Natural killer cell treated with Interleukin-12 subunit alpha and Interleukin-12 subunit beta and Interleukin-15 and Interleukin-18, amount 100 ng/mL, for 72 hours (primary cell): ENCODE measurements at places on chromosomes 7 and 10.

GRCh38 chr7:75961218-75961617 lies 33.2 kb downstream of the TMEM120A start:
- DNase-seq = no peak

DNA sequence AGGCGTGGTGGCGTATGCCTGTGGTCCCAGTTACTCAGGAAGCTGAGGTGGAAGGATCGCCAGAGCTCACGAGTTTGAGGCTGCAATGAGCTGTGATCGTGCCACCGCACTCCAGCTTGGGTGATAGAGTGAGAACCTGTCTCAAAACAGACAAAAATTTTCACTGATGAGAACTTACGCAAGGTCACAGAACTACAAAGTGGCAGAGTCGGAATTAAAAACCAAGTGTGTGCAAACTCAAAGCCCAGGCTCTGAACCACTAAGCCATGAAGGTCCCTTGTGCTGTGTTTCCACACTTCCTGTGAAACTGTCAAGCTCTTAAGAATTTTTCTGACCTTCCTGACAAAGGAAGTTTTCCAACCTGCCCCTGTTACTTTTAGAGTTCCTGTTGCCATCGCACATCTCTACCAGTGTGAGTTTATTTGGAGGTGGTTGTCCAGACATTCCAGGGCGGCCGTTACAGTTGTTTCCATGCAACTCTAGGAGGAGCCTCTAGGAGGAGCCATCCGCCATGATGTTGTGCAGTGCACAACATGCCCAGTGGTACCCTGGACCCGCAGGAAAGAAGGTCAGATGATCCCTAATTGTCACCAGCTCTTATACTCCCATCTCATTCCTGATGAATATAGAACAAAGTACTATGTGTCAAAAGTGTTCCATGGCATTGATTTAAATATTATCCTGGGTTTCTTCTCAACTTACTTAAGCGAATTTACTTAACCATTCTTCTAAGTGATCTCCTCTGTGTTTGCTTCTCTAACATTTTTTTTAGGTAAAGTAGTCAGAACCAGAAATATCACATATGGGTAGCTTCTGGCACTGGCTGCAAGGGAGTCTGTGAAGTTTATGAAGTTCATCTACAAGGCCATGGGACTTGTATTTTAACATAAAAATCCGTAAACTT lies 49.0 kb upstream of the LYZL1 start:
- DNase-seq = no peak

GRCh38 chr10:44618910-44619309 lies 234.0 kb upstream of the CXCL12 start:
- DNase-seq = no peak

DNA sequence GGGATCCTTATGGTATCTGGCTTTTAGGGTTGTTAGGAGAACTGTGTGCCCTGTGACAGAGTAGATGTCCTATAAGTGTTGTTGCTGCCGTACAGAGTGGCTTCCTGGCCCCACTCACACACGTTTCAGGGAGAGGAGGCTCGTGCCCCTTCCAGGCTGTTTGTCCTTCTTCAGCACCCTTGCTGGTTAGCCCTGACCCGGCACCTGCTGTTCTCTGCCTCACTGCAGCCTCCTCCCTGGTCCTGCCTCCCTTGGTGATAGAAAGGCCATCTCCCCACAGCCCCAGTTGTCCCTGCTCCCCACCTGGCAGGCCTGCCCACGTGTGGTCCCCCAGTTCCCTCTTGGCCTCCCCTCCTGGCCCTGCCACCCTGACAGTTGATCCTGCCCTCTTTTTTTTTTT lies 2.3 kb downstream of the CLIP2 start:
- DNase-seq = no peak

DNA sequence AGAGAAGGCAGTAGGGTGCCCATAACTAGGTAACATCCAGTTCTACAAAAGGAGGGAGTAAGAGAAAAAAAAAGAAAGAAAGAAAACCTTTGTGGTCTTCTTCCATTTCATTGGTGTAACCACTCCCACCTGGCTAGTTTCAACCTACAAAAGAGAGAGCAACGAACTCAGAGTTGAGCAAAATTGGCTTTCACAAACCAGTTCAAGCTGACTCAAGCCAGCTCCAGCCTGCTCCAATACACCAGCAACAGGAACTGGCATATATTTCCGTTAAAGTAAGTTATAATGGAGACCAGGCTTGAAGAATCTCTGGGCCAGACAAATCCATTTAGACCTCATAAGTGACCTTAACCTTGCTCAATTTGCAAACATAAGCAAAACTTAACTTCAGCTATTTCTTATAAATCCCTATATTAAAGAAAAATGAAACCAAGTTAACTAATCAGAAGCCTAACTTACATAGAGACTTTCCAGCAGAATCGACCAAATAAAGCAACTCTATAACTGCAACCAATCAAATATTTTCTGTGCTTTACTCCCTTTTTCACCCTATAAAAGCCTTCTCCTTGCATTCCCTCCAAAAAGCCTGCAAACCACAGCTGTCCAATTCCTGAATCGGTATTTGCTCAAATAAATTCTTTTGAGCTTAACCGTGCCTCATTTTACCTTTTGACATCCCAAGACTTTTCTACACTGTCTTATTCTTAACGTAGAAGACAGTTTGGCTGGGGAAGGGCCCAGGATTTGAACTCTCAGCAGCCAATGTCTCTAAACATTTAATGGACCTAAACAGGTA lies 10.1 kb downstream of the ANKRD22 start:
- DNase-seq = no peak

GRCh38 chr10:72062382-72062781 lies 26.0 kb downstream of the SPOCK2 start:
- no peak for DNase-seq

- no peak for DNase-seq
Observed at GRCh38 chr10:114550756-114551635, 107.1 kb downstream of the ABLIM1 start.

DNA sequence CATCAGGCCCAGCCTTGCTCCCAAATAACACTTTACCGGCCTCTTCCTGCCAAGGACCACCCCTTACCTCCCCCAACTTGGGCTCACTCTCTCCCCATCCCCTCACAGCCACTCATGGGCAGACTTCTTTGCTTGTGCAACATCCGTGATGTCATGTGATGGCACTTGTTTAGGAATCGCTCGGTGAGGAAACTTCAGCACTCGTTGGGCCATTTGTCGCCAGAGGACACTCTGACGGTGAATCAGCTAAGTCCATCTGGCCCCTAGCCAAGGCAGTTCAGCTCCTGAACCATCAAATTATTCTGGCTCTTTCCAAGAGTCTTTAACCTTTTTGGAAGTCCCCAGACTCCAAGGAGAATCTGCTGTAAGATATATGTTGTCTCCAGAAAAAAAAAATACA lies 19.2 kb downstream of the BTBD16 start:
- no peak for DNase-seq

DNA sequence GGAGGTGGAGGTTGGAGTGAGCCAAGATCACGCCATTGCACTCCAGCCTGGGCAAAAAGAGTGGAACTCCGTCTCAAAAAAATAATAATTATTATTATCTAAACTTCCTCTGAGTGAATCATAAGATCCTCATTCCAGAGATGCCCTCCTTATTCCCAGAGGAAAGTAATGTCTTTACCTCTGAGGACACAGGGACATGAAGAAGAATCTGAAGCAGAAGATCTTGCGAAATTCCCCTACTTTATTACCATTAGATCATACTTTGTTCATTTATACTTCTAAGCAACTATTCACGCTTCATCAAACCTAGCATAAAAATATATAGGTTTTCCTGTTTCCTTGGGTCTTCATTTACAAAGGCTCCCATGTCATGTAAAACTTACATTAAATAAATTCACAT lies 143.1 kb downstream of the ETV1 start:
- DNase-seq = no peak

DNA sequence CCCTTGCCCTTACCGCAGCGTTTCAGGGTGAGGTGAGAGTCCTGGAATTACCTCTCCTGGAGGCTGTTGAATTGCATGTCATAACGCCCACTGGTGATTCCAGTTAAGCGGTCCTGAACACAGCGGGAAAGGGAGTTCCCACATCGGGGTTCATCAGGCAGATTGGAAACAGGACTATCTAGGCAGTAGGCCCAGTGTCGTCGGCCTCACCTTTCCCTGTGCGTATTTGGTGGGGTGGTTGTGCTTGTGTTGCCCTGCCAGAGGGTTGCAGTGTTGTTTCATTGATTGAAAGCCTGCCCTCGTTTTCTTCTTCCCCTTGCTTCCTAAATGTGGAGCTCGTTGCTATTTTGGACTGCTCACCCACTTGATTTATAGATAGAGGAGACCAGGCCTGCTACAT lies 10.6 kb upstream of the SUN1 start:
- no peak for DNase-seq

GRCh38 chr7:136555933-136556332 lies 312.5 kb upstream of the CHRM2 start:
- DNase-seq = no peak

GRCh38 chr7:156378806-156379205 lies 261.8 kb upstream of the RNF32 start:
- DNase-seq = no peak

- DNase-seq = no peak
Observed at GRCh38 chr7:144834641-144835144, 1.2 kb downstream of the TPK1 start.

DNA sequence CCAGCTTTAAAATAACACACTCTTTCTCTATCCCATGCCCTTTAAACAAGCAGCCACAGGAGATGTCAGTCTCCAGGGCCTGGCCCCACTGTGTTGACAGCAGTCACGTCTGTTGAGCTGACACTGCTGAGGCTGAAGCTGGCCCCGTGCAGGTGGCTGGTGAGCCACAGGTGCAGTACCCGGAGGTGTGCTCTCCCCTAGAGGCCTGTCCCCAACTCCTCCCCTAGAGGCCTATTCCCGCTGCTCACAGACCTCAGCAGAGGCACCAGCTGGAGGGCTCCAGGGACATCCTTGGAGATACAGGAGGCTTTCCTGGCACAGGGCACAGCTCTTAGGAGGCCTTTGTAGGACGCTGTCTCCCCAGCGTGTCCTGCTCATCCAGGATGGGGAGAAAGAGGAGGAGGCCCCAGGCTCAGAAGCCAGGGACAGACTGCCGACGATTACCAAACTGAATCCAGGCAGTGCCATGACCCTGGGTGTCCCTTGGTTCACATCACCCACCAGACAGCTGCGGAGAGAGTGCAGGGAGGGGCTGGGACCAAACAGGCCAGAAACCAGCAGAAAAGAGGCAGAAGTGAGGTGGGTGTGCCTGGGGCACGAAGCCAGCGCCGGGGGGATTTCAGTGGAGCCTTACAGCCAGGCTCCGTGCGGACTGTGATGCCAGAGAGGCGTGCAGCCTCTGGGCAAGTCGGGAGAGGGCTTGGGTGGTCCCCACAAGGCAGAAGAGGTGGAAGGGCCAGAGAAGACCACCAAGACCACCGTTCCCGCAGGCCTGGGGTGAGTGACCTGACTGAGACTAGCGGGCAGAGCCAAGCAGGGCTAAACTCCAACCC lies 18.5 kb upstream of the TTYH3 start:
- DNase-seq = no peak

GRCh38 chr10:78576276-78576675 lies 492.5 kb upstream of the ZMIZ1 start:
- DNase-seq = no peak

DNA sequence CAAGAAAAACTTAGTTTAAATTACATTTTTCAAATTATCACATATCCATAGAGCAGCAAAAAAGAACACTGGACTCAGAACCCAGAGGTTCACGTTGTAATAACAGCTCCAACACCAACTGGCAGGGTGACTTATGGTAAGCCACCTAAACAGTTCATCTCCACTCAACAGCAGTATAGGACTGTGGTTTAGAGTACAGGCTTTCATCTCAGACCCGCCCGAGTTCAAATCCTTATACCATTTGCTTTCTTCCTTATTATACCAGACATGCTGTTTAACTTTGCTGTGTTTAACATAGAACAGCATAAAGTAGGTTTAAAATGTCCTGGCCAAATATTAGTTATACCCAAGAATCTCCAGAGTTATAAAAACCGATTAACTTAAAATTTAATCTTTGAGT lies 97.9 kb downstream of the ARHGAP21 start:
- DNase-seq = no peak

- no peak for DNase-seq
Observed at GRCh38 chr10:31730776-31731175, 197.9 kb downstream of the ARHGAP12 start.

DNA sequence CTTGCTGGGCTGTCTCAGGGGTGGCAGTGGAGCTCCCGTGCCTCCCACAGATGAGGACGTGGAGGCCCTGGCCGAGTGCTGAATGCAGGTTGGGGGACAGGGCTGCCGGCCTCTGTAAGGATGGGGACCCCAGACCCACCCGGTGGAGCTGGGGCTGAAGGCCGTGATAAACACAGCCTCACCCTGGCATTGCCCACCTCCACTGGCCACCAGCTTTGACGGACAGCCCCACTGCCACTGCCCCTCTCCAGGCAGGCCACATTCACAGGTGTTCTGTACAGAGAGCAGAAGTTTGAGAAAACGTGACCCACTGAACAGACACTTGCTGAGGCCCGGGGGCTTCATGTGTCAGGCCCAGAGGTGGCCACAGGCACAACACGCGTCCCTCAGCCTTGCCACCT lies 126.2 kb downstream of the LHPP start:
- DNase-seq = peak; percentile 49

DNA sequence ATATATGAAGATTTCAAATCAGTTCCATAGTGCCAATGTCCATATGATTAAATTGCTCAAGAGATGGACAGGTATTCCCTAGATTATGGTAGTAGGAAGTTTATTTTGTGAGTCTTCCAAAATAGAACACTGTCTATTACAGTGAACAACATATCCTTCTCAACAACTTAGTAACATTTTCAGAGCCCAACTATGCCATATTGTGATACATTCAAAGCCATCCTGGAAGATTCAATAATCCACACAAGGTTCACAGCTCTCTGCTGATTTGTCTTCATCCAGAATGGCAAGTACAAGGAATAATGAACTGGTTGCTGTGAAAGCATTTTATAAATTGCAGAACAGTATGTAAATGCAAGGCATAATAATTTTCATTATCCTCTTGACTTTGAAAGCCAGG lies 213.9 kb downstream of the CHRM2 start:
- DNase-seq = no peak

DNA sequence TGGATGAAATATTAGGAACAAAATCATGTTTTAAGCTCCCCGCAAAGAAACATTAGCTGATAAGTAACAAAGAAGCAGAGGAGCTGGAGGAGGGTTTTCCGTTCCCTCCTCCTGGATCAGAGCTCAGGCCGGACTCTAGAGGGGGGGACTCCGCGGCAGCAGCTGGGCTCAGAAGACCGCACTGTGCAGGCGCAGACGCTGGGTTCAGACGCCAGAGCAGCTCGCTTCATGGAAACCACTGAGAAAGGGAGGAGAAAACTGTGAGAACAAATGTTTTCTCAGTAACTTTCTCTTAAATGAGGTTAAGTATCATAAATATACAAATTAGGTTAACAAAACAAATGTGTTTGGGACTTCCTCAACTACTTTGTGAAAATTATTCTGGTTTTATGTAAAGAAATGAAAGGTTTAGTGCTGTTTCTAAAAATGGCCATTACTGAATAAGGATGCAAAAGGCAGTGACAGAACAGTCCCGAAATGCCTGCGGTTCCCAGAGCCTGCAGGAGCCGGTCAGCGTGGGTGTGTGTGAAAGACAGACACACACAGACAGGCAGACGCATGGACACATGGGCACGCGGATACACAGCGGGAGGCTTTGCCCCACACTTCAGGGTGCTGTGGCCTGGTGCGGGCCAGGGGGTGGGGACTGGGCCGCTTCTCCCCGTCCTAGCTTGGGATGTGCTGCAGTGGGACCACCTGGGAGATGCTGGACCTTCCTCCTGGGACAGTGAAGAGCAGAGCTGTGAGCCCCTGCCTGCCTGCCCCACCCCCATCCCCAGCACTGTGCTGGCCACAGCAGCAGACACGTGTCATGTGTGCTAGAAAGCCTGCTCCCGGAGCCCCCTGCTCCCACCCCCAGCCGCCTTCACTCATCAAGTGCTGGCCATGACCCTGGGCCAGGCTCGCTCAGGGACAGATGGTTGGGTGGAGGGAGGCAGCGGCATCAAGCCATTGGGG lies 20.3 kb upstream of the ADGRA1 start:
- no peak for DNase-seq
